T-helper 22 cell (primary cell): ENCODE measurements at places on chromosomes 5 and 9.

DNA sequence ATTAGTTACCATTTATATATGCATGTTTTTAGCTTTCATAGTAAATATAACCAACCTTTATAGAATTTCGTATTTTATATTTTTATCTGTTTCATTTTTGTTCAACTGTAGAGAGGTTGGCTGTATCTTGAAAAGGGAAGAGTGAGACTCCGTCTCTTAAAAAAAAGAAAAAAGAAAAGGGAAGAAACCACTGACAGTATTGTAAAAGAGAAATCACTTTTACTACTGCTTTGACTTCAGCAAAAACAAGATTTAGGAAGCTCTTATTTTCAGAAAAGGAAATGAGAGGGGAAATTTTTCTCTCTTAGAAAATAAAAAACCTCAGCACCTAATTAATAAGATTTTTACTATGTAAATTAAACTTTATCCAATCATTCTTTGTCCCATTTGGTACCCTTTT, 14.4 kb downstream of the POLK start:
- no peak for DNase-seq

DNA sequence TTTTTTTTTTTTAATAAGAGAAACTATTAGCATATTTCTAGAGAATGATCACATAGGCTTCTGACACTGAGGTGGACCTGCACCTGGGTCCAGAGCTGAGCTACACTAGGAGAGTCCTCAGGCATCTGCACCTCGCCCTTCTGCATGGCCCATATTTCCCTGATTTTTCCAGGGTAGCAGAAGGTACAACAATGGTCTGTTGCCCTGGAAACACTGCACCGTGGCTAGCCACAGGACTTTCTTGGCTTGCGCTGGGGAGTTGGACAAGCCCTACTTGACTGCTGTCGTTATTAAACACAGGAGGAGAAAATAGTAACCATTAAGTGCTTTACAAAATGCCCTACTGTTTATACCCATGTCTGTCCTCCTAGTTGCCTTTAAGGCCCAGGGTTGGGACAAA, 615.7 kb upstream of the MEF2C start:
- DNase-seq: no peak

DNA sequence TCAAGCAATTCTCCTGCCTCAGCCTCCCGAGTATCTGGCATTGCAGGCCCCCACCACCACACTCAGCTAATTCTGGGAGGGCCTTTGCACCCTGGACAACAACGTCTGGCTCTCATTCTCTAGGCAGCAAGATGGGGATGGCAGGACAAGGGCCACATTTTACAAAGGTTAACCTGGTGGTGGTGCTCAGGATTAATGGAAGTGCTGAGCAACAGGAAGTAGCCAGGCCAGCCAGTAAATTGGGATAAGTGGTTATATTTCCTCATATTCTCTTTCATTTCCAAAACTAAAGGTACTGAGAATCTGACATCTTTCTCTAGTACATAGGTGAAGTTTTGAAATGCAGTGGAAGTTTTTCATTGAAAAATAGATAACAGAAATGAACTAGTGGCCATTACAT, 24.7 kb upstream of the ASPN start:
- DNase-seq: no peak

GRCh38 chr5:33231214-33231710, 209.5 kb upstream of the TARS1 start:
- DNase-seq: no peak

DNA sequence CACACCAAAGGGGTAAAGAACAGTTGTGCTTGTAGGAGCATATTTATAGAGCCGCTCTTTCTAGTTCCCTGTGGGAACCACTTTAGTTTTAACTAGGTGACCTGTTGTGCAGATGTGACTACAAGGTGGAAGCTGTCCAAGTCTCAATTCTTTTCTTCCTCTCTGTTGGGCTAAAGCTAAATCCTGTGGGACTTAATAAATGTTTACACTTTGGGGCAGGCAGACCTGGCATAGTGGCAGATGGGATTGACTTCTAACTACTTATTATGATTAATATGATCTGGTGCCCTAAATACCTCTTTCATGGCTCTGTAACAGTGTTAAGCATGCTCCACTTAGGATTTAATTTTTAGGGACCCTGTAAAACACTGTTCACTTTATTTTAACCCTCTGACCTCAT, 265.3 kb downstream of the KCTD16 start:
- no peak for DNase-seq

- DNase-seq: no peak
Observed at GRCh38 chr9:81465468-81466011, 223.8 kb downstream of the TLE1 start.

GRCh38 chr5:132540764-132541163, 2.6 kb downstream of the IL5 start:
- DNase-seq: no peak

DNA sequence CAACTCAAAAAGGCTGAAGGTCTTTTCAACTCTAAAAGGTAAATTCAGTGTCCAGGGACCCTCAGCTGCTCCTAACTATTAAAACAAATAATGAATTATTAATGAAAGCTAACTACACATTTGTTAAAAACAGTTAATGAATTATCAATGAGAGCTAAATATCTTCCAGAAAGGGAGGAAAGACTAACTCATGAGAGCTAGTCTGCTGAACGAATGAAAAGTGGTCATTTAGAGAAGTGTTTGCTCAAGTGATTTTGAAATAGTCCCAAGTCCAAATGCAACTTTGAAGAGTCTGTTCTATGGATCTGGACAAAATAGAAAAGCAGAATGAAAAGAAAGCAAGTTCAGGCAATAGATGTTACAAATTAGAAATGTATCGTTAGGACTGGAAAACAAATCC, 133.9 kb upstream of the SPEF2 start:
- DNase-seq: no peak
